ENCODE measurements at places on chromosomes 2 and 18. TPM values are rescaled to one million over a fixed set of nuclear protein-coding genes. Genes with fewer than 3 reads are reported as not detected.

DNA sequence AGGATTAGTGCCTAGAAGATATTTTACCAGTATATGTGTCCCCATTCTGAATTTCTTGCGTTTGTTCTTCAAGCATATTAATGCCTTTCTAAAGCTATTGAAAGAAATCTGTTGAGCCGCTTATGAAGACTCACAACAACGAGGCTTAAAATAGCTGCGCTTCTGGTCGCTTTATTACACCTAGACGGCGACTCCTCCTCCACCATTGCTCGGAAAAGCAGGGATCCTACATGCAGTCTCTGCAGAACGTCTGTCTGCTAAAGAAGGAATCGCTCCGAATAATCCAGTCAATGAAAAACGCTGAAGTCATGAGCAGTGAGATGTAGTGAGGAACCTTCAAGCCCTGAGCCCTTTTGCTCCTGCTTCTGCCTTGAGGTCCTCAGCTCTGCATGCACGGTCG, 94.8 kb upstream of the ZNF516 start:
- no peak for DNase-seq

GRCh38 chr2:29065068-29065811, 9.1 kb downstream of the PCARE start:
- DNase-seq, result no peak

DNA sequence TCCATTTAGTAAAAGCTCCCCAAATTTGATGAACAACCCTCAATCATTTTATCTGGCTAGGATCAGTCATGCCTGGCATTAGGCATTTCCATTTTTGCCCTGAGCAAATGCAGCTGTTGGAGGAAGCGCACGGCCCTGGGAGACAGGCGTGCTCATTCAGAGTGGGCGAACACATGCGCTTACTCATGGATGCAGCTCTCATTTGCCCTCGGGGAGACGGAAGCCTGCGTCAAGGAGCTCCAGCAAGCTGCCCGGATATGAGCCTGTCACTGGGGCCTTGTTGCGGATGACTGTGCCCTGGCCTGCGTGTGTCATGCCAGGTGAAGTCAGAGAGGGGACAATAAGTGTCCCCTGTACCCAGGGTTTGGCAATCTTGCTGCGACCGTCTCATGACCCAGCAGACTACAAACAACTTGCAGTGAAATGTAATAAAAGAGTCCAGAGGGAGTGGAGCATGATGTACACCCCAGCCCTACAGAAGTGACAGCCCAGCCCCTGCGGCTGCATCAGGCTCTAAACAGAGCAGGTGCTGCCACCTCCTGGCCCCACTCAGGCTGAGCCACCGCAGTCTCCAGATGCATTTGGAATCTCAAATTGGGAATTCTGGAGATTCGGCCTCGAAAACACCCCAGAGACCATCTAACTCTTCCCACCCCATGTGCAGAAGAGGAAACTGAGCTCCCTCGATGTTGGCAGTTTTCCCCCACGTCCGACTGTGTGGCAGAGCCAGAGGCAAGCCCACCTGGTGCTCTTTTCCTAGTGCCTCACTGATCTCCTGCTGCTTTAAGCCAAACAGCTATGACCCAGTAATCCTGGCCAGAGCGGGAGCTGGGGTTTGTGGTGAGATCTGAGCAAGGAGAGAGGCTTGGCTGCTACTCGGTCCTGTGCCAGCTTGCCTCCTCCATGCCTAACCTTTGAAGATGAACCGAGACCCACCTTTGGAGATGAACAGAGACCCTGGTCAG, 105.0 kb upstream of the ALK start:
- peak; percentile 92 for DNase-seq

- DNase-seq, result peak; percentile 37
These were observed 380.6 kb upstream of the REG3G start for GRCh38 chr2:78644854-78645253.

GRCh38 chr2:239689410-239689809, 288.6 kb upstream of the HDAC4 start:
- DNase-seq, result no peak

Gene C2orf78
- not detected for total RNA-seq

- peak; percentile 27 for DNase-seq
These were observed 211.1 kb downstream of the PTPRM start for GRCh38 chr18:7778181-7778580.

- DNase-seq, result no peak
These were observed 117.3 kb downstream of the CDC42EP3 start for GRCh38 chr2:37554155-37554510.

DNA sequence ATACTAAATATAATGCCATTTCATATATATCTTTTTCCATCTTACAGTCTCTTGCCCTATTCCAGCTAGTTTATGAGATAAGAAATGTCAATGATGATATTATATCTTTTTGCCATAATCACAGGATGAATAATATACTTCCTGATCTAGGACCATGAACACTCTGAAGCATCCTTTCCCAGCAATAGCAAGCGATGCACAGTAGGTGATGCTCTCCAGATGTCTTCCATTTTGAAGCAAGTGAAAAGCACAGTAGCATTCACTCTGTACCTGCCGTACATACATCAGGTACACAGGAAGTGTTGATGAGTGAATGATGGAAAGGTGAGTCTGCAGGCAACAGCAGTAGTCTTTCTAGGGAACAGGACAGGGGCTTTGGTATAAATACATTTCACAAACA, 8.6 kb upstream of the SULT1C4 start:
- DNase-seq, result no peak

- no peak for DNase-seq
These were observed 631.5 kb downstream of the EPHA4 start for GRCh38 chr2:220940646-220941045.

- no peak for DNase-seq
These were observed 74.7 kb upstream of the KCNJ3 start for GRCh38 chr2:154623819-154624218.

Gene SH3RF3
- total RNA-seq, result 3.0 TPM

Gene UGT1A3
- not detected for total RNA-seq

DNA sequence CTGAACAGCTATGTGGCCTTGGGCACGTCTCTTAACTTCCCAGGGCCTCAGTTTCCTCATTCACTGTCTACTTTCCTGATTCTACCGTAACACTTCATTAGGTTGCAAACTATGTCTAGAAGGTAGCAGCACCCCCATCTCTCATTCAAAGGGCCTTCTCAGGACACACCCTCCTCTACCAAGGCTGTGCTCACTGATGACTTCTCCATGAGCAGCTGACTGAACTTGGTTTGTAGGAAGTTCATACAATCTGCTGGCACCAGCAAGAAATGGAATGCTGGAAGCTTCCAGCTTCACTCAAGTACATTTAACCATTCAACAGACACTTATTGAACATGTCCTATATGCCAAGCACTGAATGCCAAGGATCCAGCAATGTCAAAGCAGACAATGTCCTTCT, 250.8 kb upstream of the CTAGE1 start:
- peak; percentile 39 for DNase-seq

DNA sequence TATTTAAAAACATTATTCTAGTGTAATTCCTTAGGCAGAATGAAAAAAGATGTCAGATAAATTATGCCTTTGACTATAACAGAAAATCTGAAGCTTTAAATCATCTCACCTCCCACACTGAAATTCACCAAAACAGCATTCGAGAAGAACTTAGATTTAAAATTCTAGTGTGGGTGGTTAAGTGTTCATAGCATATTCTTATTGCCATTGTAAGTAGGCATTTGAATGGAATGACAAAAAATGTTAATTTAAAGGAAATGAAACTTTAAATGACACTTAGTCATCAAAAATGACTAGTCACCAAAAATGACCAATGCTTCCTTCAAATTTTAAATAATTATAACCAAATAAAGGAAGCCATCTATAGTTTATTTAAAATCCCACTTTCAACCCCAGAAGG, 7.0 kb upstream of the ZNF407 start:
- DNase-seq, result no peak

DNA sequence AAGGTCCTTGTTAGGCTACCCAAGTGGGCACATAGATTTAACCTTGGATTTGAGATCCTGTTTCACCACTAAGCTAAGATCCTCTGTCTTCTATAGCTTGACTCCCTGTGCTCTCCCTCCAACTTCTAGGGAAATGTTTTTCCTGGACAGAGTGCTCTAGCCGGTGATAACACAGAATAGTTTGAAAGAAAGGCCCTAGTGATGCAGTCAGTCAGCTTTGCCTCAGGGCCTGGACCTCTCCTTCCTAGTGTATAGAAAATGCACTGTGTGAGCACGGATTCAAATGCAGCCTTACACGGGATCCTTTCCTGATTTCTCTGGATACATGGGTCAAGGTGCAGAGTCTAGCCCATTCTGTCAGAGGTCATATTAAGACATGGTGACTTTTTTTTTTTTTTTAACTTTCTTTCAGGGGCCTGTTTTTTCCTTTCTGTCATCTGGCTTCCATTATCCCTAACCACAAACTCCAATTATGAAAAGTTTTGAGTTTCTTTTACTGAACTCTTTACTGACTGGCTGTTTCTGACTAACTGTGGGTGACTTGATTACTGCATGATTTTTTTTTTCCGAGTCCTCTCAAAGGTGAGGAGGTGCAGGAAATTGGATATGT, 122.6 kb downstream of the LRP1B start:
- DNase-seq, result no peak

- no peak for DNase-seq
These were observed 108.2 kb downstream of the PDE1A start for GRCh38 chr2:182318466-182319220.

DNA sequence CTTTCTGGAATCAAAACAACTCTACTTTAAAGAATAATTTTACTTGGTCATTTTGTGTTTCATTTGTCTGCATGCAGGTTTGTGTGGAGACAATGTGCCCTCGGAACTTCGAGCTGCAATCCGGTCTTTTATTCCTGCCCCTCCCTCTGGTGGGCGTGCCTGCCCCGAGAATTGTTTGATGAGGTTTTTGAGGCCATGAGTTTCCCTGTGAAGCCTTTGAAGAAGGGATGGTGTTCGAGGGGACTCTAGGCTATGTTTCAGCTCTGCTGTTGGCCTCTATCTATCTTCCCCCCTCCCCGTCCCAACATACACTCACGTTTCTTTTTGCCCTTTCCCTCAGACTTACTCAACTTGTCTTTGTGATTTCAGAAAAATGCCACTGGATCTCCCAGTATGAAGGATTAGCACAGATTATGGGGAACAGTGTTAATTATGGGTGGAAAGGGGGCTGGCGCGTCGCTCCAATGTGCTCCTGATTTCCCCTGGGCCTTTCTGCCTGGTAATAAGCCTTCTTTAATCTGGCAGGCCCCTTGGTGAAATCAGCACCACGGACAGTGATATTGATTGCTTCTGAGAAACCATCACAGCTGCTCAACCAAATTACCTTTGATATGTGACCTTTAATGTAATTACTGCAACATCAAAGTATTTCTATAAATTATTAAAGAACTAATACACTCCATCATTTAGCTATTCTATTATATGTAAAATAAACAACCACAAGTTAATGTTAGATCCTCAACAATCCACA, 82.2 kb downstream of the CELF4 start:
- peak; percentile 13 for DNase-seq

DNA sequence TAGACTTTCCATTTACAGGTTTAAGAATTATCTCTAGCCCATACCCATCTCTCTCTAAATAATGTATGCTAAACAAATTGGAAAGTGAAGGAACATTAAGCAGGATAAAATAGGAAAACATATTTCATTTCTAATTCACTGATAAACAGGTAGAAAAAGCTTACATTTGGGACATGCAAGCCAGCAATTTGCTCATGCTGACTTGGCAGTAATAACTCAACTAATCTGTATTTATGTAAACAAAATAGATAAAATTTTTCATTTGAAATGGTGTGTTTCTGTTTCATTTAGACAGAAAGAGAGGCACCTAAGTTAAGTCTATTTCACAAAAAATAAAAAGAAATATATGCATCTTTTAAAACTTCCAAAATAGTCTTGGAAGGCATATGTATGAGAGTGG, 877.3 kb upstream of the LRRTM1 start:
- no peak for DNase-seq

Gene PLEKHH2
- total RNA-seq, result 0.51 TPM

DNA sequence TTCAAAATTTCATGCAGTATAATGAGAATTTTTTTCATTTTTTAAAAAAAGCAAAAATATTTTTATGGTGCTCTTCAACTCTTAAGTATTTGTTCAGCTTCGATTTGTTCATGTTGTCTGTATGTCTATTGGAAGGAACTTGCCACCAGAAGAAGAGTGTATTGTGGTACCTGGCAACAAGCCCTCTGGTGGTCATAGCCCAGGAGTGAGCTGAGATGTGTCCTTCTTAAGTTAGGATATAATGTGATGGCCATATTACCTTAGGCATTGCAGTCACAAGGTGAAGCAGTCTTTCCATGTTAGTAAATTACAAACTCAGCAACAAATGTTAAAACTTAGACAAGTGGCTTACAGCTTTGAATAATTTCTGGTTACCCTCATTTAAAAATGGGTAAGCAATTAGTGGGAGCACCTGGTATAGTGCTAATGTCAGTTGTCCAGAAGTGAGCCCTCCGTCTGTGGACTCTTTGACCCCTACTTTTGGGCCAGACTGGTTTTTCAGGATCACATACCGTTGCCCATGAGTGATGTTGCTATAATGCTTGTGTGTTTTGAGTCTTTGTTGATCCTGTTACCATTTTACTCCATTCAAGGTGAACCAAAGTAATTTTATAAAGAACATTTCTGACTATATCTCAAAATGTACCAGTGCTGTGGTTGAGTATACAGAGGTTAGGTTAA, 57.4 kb downstream of the MYO1B start:
- DNase-seq, result no peak

DNA sequence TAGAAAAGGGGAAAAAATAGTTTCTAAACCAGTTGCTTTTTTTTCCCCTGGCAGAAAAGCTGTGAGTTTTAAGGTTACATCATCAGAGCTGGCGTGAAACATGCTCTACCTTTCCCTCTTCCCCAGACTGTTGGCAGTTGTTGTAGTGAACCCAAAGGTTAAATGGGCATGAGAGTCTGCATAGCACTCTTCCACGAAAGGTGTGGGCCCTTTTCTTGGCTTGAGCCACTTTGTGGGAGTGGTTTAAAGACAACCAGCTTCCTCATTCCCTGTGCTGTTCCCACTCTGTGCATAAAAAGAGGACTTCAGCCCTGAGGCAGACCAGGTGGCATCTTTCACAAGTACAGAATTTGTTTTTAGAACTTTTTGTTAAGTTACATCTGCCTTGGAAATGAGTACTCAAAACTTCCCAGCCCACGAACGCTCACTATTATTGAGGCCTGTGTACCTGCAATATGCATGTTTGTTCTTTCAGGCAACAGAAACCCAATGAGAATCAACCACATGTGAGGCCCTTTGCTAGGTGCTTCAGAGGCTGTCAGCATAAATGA, 243.8 kb downstream of the BABAM2 start:
- peak; percentile 8 for DNase-seq

DNA sequence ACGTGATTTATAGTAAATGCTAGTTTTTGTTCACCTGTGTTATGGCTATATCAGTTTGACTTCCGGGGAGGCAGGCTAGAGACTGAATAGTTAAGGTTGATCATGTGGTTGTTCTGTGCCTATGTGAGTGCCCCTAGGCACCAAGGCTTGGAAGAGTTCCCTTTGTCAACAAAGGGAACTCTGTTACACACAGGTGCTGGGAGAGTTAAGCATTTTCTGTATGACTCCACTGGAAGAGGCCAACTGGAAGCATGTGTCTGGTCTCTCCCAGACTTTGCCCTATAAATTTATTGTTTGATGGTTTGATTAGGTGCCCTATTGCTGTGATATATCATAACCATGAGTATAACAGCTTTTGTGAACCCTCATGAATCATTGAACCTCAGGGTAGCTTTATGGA, 63.8 kb downstream of the ARL6IP6 start:
- DNase-seq, result no peak

Gene TMEM131
- 5.7 TPM for total RNA-seq

- no peak for DNase-seq
These were observed 47.0 kb downstream of the LANCL1 start for GRCh38 chr2:210429403-210430137.

GRCh38 chr2:6784291-6784690, 81.4 kb downstream of the CMPK2 start:
- no peak for DNase-seq

Gene DHRS9
- total RNA-seq, result 0.39 TPM

Gene EMX1
- 0.29 TPM for total RNA-seq

GRCh38 chr2:95799892-95800291, 191.7 kb downstream of the ANKRD36C start:
- DNase-seq, result no peak

Measured in Daoy (cell line).